ENCODE measurements at places on chromosomes 3 and 15. TPM values are rescaled to one million over a fixed set of nuclear protein-coding genes. Genes with fewer than 3 reads are reported as not detected.

The ADCY5 gene
- total RNA-seq: 1.5 TPM

The TATDN2 gene
- total RNA-seq: 19.3 TPM

The BMF gene
- total RNA-seq: 4.3 TPM

The KLHL40 gene
- not detected for total RNA-seq

The ANKRD34C gene
- total RNA-seq: not detected
